ENCODE measurements at places on chromosomes 3 and 15. TPM values are rescaled to one million over a fixed set of nuclear protein-coding genes. Genes with fewer than 3 reads are reported as not detected.
A peak's percentile ranks its signal among the peaks of the same experiment; 100 is the strongest.

DNA sequence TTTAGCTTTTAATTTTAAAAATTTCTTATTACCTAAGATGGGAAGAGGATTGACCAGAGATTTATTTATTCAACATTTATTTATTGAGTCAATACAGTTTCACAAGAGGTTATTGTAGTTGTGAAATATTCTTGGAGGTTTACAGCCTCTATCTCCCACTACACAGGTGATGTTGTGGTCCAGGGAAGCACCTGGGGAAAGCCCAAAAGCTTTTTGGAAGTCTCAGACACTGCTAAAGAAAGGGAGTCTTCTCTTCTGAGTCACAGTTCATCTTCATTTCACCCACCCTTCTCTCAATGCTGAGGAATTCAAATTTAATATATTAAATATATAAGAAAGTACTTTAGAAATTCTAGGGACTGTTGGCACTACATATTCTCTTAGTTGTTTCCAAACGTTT, 41.8 kb downstream of the SERPINI1 start:
- no peak overlapping the region for H3K4me3 ChIP-seq
- no peak overlapping the region for H3K27ac ChIP-seq
- DNase-seq, result no peak

CRABP1 gene
- total RNA-seq, result not detected

- DNase-seq, result no peak
- no peak overlapping the region for H3K4me3 ChIP-seq
- H3K4me1 ChIP-seq, result no peaks in the 10 kb centered on the region
- H3K36me3 ChIP-seq, result no peaks in the 10 kb centered on the region
Observed at GRCh38 chr3:122057671-122058070, 2.5 kb downstream of the CD86 start.

RASGRP1 gene
- total RNA-seq, result 2.3 TPM

- no peak overlapping the region for H3K4me3 ChIP-seq
- peaks cover under 1% of the 10 kb centered on the region for H3K4me1 ChIP-seq
- no peak for DNase-seq
- no peaks in the 10 kb centered on the region for H3K36me3 ChIP-seq
- H3K27ac ChIP-seq, result no peak overlapping the region
Observed at GRCh38 chr15:70440416-70441138, 322.8 kb downstream of the UACA start.

GRCh38 chr3:53795789-53796560, 50.2 kb downstream of the CHDH start:
- H3K27me3 ChIP-seq, result no peaks in the 10 kb centered on the region
- no peaks in the 10 kb centered on the region for H3K4me1 ChIP-seq
- no peak for DNase-seq
- no peak overlapping the region for H3K4me3 ChIP-seq
- H3K27ac ChIP-seq, result no peak overlapping the region
- no peaks in the 10 kb centered on the region for H3K36me3 ChIP-seq

- no peaks in the 10 kb centered on the region for H3K4me1 ChIP-seq
- H3K4me3 ChIP-seq, result no peak overlapping the region
- H3K27ac ChIP-seq, result no peak overlapping the region
- no peaks in the 10 kb centered on the region for H3K27me3 ChIP-seq
Observed at GRCh38 chr3:21449738-21450137, 301.3 kb downstream of the ZNF385D start.

DNA sequence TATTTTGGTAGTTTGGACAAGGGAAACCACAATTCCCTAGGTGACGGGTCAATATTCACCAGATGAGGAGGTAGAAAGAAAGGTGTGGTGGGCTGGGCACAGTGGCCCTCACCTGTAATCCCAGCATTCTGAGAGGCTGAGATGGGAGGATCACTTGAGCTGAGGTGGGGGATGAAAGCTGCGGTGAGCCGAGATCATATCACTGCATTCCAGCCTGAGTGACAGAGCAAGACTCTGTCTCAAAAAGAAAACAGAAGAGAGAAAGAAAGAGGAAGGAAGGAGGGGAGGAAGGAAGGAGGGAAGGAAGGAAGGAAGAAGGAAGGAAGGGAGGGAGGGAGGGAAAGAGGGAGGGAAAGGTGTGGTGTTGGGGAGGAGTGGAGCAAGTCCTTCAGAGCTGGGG, 56.1 kb upstream of the RNF7 start:
- no peaks in the 10 kb centered on the region for H3K27me3 ChIP-seq
- no peaks in the 10 kb centered on the region for H3K36me3 ChIP-seq
- H3K4me3 ChIP-seq, result no peak overlapping the region
- H3K27ac ChIP-seq, result no peak overlapping the region
- no peak for DNase-seq

DNA sequence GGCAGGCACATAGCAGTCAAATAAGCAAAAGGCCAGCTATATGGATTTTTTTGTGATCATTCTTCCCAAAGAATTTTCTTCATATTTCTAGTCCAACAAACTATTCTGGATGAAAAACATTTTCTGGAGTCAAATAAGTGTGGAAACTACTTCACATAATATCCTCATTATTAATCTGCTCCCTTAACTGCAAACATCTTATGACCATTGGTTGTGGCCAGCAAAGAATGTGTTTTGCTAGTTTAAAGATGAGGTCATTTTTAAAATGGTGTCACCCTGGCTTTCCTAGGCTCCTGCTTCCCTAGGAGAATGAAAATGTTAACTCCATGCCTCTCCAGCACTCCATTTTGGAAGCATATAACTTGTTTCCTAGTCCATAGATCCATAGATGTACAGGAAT, 118.8 kb downstream of the SST start:
- peaks cover 3% of the 10 kb centered on the region for H3K27me3 ChIP-seq
- no peak overlapping the region for H3K27ac ChIP-seq
- no peaks in the 10 kb centered on the region for H3K4me1 ChIP-seq
- DNase-seq, result no peak

DNA sequence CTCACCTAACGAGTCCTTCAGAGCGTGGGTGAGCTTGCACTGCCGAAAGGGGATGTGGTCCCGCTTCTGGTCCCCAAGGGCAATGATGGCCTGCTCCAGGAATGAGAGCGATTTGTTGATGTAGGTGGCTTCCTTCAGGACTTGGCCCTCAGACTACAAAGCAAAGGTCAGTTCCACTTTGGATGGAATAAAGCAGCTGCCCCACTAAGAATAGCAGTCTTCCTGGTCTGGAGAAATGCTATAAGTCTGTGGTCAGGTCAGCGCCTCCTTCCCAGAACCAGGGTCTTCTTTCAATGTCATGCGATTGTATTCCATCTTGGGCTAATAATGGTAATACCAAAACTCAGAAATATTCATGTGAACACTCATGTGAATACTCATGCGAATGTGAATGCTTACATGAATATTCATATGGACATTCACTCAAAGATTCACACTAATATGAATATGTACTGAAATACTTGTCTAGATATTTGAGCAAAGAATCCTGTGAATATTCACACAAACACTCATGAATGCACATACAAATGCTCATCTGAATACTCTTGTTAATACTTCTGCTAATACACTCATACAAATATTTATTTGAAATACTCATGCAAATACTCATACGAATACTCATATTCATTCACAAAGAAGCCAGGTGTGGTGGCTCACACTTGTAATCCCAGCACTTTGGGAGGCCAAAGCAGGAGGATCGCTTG, 16.7 kb downstream of the KIF9 start:
- no peak overlapping the region for H3K4me3 ChIP-seq
- no peaks in the 10 kb centered on the region for H3K27me3 ChIP-seq
- H3K36me3 ChIP-seq, result no peaks in the 10 kb centered on the region
- DNase-seq, result no peak
- no peak overlapping the region for H3K27ac ChIP-seq

- no peak for DNase-seq
- peak overlapping the region; percentile 73 for H3K4me3 ChIP-seq
- H3K27ac ChIP-seq, result peak overlapping the region; percentile 92
- no peaks in the 10 kb centered on the region for H3K36me3 ChIP-seq
- H3K4me1 ChIP-seq, result peaks cover 26% of the 10 kb centered on the region
Observed at GRCh38 chr3:191328383-191328961, 722 bp upstream of the CCDC50 start.

DNA sequence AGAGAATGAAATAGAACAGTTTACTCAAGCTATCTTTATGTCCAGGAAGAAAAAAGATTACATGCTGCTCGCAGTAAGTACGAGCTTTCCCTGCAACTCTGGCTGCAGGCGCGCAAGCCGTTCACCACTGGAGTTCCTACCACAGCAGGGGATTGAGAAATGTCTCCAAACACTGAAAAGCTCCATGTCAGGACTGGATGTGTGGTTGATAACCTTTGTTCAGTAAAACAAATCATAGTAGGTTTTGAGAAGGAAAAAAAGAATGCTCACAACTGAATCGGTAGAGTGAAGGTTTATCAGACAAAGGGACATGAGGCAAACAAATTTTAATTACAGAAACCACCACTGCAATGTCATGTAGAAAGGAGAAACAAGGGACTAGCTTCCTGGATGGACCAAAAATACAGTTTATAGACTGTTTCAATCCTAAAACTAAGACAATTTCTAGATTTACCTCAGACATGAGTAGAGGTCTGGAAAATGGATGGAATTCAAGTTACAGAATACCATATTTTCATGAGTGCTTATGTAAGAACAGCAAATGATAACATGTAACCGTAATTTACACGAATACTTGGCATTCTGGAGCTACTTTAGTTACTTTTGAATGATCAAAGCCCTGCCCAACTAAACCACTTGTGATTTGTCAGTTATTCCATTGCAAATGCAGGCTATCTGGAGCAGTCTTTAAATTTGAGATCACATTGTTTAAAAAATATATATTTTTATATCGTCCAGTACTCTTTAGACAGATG, 471.1 kb downstream of the SHQ1 start:
- DNase-seq, result no peak
- H3K27me3 ChIP-seq, result no peaks in the 10 kb centered on the region
- H3K27ac ChIP-seq, result no peak overlapping the region
- peaks cover 21% of the 10 kb centered on the region for H3K36me3 ChIP-seq

GOLGA8Q gene
- not detected for total RNA-seq

SPESP1 gene
- total RNA-seq, result 2.0 TPM

SIDT1 gene
- total RNA-seq, result 5.3 TPM

GRCh38 chr15:39666677-39667076, 85.8 kb downstream of the THBS1 start:
- no peak overlapping the region for H3K4me3 ChIP-seq
- H3K27me3 ChIP-seq, result no peaks in the 10 kb centered on the region
- H3K36me3 ChIP-seq, result no peaks in the 10 kb centered on the region
- no peak for DNase-seq
- peaks cover 17% of the 10 kb centered on the region for H3K4me1 ChIP-seq

GRCh38 chr3:107001635-107002034, 375.6 kb upstream of the CCDC54 start:
- H3K4me1 ChIP-seq, result no peaks in the 10 kb centered on the region
- no peak overlapping the region for H3K27ac ChIP-seq
- no peaks in the 10 kb centered on the region for H3K27me3 ChIP-seq
- DNase-seq, result no peak

GRCh38 chr3:196008387-196008786, 73.5 kb downstream of the TFRC start:
- H3K4me3 ChIP-seq, result no peak overlapping the region
- no peaks in the 10 kb centered on the region for H3K4me1 ChIP-seq
- DNase-seq, result no peak
- H3K27me3 ChIP-seq, result no peaks in the 10 kb centered on the region
- H3K36me3 ChIP-seq, result no peaks in the 10 kb centered on the region

CCR3 gene
- not detected for total RNA-seq

DNA sequence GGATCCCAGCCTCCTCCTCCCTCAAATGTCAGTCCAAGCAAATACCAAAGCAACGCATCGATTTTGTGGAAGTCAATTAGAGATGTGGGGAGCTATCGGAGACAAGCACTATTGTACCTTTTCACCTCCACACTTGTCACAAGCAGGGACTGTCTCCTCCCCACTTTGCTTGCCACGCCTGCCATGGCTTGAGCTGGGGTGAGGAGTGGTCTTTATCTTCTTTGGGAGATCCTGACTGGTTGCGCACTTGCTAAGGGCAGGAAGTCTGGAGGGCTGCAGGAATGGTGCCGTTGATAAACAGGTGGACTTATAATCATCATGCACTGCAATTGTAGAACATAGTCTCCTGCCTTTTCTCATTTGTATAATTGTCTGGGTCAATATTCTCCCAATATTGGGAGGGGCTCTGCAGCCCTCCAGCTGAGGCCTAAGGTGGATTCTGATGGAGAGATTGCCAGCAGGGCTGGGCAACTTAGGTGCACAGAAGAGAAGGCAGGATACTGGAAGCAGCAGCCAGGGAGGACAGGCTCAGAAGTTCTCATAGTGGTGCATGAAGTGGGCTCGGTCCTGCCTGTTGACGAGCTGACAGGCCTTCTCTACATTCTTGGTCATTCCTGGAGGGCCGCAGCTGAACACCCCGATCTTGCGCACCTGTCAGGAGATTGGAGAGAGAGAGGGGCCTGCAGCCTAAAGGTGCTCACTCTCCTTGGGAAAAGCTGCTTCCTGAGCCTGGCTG, 20.2 kb downstream of the DUOX2 start:
- H3K27ac ChIP-seq, result no peak overlapping the region
- H3K36me3 ChIP-seq, result no peaks in the 10 kb centered on the region
- no peak overlapping the region for H3K4me3 ChIP-seq
- no peaks in the 10 kb centered on the region for H3K4me1 ChIP-seq
- no peak for DNase-seq

DNA sequence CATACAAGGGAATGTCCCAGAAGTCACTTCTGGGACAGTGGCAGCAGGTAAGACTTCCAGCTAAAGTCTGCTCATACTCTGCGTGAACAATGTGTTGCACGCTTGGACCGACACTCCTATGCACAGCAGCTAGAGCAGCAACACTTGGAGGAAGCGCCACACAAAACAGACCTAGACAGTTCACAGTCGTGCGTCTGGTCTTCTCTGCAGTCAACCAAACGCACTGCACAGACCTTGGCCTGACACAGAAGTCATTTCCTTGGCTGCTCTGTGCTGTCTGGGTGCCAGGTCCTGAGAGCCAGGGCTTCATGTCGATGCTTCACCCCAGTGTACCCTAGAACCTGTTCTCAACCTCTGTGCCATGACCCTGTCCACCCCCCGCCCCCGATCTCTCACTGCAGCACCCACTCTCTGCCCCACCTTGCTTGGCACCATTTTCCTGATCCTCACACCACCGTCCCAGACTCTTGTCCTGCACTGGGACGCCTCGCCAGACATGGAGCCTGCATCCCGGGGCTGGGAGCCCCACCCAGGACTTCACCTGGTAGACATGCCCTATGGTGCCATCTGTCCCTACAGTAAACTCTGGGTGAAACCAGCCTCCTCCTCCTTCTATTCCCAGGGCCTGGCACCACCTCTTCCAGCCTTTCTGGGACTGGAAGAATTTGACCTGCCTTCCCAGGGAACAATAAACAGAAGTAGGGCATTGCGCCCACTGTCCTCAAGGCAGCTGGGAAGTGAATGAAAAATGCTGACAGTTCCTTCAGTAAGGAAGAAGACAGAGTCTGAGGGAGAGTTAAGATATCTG, 3.1 kb downstream of the ATP10A start:
- no peak for DNase-seq
- peaks cover 43% of the 10 kb centered on the region for H3K4me1 ChIP-seq
- peaks cover 10% of the 10 kb centered on the region for H3K27me3 ChIP-seq
- peak overlapping the region; percentile 70 for H3K4me3 ChIP-seq
- peak overlapping the region; percentile 84 for H3K27ac ChIP-seq

DNA sequence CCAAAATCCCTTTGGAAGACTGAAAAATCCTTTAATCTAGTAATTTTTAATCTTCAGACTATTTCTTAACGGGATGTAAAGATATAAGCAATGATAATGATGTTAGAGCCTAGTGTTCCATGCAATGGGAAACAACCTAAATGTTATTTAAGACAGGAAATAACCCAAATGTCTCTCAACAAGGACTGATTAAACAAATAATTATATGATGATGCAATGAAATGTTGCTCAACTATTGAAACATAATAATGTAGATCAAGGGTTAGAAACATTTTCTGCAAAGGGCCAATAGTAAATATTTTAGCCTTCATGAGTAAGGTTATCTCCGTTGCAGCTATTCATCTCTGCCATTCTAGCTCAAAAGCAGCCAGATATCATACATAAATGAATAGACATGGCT, 275.4 kb downstream of the NEK10 start:
- H3K4me1 ChIP-seq, result no peaks in the 10 kb centered on the region
- H3K27ac ChIP-seq, result no peak overlapping the region
- H3K4me3 ChIP-seq, result no peak overlapping the region
- H3K27me3 ChIP-seq, result no peaks in the 10 kb centered on the region
- H3K36me3 ChIP-seq, result no peaks in the 10 kb centered on the region
- no peak for DNase-seq
